ENCODE measurements at places on chromosomes 1 and 21.

- peak; percentile 93 for DNase-seq
Measured at GRCh38 chr21:45078877-45079281, 4.5 kb downstream of the ADARB1 start.

DNA sequence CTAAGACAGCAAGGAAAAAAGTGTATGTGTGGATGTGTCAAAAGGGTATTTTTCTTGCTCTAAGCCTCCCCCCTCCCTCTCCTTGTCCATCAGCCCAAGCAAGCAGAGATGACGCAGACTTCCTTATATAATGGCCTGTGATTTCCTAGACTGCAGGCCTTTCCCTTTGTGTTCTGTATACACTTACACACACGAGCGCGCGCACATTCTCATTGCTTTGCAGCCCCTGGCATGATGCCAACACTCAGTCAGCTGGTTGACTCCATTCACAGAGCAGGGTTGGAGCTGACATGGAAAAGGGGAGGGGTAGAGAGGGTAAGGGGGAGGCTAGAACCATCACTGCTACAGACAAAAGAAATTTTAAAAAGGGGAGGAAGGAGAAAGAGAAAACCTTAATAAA lies 41.8 kb downstream of the GATAD2B start:
- peak; percentile 98 for DNase-seq

DNA sequence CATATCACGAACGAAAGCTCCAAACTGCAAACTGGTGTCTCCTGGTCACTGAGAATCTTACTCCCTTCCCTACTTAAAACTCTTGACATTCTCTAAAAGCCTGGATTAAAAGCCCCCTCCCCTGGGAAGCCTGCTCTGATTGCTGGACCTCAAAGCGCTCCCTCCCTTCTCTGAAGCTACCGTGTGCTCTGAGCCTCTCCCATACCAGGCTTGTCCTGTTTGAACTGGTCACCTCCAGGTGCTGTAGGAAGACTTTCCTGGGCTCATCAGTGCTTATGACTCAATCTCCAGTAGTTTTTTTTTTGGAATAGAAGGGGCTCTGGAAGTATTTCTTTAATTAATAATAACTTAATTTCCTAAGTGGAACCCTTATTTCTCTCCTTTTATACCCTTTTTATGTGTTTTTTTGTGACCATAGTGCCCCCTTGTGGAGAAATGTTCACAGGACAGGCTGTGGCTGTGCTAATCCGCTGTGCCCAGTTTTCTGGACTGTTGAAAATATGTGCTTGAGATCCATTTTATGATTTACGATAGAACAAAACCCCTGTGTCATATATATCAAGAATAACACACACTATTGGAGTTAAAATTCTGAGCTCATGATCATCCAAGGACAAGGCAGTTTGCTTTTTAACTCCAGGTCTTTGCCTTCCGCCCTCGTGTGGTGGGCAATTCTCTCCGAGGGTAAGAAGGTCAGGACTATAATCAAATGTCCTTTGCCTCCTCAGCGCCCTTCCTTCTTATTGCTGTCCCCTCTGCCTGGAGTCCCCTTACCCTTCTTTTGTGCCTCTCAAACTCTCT lies 16.9 kb downstream of the MTARC1 start:
- peak; percentile 66 for DNase-seq

- peak; percentile 69 for DNase-seq
Measured at GRCh38 chr1:23799570-23800399, 769 bp downstream of the GALE start.

DNA sequence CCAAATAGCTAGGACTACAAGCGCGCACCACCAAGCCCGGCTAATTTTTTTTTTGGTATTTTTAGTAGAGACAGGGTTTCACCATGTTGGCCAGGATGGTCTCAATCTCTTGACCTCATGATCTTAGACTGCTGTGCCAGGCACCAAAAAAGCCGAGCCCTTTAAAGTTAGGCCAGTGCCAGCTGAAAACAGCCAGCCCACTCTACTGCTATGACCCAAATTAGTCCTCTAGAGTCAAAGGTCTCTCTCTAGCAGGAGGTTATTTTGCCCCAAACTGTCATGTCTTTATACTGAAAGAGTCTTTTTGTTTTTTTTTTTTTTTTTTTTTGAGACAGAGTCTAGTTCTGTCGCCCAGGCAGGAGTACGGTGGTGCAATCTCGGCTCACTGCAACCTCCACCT lies 9.7 kb upstream of the HHIPL2 start:
- no peak for DNase-seq

GRCh38 chr1:24416666-24417391 lies 1.2 kb downstream of the NIPAL3 start:
- peak; percentile 71 for DNase-seq

- DNase-seq: peak; percentile 23
Measured at GRCh38 chr1:225712391-225712790, 59.5 kb upstream of the ENAH start.

DNA sequence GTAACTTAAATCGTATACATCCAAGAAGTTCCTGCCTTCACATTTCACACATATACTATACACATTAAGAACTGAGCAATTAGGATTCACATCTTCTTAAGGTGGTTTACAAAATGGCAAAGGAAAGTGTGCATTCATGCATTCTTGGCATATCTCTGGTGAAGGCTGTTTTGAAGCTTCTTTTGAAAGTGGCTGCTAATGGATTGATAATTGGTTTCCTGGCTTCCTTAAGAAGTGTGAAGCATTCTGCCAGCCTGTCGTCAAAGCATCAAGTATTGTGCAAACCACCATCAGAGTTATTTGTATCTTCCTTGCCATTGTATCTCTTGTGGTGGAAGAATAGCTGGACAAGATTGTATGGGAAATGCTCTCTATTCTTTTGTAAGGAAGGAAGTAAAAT lies 95.1 kb upstream of the HMGB4 start:
- no peak for DNase-seq

DNA sequence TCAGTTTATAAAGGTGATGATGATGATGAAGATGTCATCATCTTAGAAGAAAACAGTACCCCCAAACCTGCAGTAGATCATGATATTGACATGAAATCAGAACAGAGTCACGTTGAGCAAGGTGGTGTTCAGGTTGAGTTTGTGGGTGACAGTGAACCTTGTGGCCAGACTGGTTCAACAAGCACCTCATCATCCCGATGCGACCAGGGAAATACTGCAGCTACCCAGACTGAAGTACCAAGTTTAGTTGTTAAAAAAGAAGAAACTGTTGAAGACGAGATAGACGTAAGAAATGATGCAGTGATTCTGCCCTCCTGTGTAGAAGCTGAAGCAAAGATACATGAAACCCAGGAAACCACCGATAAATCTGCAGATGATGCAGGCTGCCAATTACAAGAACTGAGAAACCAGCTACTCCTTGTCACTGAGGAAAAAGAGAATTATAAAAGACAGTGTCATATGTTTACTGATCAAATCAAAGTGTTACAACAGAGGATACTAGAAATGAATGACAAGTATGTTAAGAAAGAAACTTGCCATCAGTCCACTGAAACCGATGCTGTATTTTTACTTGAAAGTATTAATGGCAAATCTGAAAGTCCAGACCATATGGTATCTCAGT lies 16.0 kb upstream of the CHAF1B start:
- no peak for DNase-seq

DNA sequence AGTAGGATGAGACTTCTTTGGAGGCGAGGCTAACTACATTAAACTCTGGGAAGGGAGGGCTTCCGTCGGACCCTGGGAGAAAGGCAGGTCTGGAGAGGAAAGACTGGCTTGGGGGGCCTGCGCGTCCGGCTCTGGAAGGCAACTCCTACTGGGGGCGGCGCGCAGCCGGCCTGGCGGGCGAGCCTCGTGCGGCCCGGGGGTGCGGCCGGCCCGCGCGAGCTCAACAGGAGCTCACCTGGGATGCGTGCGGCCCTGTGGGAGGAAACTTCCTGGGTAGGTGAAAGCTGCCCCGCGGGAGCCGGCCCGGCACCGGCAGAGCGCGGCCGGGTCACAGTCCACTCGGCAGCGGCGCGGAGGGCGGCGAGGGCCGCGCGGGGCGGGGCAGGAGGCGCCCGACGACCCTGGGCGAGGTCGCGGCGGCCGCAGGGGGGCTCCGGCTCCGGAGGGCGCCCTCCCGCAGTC lies 449 bp downstream of the EPS15 start:
- no peak for DNase-seq

DNA sequence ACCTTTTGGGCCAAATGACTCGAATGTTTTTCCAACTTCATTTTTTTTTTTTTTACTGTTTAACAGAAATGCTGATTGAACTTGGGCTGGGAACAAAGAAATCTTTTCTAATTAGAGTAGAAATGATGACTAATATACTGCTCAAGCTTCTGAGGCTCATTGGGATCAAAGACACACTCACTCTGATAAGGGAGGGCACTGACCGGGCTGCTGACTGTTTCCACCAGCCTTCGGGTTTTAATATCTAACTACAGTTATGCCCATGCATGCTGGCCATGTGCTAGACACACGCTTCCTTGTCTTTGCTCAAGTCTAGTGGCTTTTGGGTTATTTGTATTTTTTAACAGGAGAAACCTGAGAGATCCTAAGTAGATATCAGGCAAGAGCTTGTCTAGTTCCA lies 16.8 kb downstream of the ZBTB18 start:
- no peak for DNase-seq

GRCh38 chr1:220527908-220528678 lies at the start of gene MARK1:
TSS of gene MARK1 (plus strand) at chr1:220528136. CDS start at chr1:220528823, 687 bp downstream.
- DNase-seq: peak; percentile 31

DNA sequence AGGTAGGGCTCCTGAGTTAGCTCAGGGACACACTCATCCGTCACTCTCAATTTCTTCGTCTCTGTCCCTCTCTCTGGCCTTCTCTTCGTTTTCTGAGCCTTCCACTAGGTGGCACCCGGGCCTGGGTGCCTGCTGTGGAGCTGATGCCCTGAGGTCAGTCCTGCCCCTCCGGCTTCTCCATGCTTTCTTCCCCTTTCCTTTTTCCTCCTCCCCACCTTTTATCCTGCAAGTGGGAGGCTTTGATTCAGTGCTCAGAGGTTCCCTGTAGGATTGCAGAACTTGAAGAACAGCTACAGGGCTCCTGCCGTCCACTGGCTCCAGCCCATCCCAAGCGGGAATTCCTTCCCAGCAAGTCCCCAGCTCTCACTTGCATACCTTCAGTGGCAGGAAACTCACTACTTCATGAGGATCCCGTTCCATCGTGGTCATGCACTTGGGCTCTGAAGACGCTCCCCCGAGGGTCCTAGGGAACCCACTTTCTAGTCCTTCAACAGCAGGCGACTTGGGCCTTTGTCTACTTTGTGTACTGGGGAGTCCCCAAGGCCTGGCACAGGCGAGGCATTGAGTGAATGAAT lies 45.6 kb downstream of the SRRM1 start:
- DNase-seq: peak; percentile 78

DNA sequence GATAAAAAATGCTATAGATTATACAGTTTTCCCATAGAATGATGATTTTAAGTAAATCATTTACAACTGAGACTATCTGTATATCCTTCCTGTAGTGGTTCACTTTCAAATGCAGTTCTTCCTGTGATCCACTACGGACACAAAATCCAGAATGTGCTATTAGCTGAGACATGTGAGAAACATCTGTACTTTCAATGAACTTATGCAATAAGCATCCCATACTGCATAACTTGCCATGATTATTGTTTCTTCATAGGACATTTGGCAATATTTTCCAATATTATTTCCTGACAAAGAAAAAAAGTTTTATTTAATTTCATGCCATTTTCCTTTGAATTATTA lies 83.5 kb upstream of the PRDX6 start:
- DNase-seq: peak; percentile 91

GRCh38 chr1:243980471-243980870 lies 70.6 kb upstream of the ZBTB18 start:
- DNase-seq: no peak

- no peak for DNase-seq
Measured at GRCh38 chr1:7989762-7990428, 28.4 kb downstream of the PARK7 start.

- DNase-seq: peak; percentile 16
Measured at GRCh38 chr1:183777328-183777727, 27.6 kb upstream of the RGL1 start.

- DNase-seq: no peak
Measured at GRCh38 chr1:9600861-9601834, 12.4 kb downstream of the TMEM201 start.

GRCh38 chr1:167681451-167682098 lies 40.2 kb upstream of the MPZL1 start:
- DNase-seq: no peak
